NCI-H524 (cell line): ENCODE measurements at places on chromosomes 1 and 21.

DNA sequence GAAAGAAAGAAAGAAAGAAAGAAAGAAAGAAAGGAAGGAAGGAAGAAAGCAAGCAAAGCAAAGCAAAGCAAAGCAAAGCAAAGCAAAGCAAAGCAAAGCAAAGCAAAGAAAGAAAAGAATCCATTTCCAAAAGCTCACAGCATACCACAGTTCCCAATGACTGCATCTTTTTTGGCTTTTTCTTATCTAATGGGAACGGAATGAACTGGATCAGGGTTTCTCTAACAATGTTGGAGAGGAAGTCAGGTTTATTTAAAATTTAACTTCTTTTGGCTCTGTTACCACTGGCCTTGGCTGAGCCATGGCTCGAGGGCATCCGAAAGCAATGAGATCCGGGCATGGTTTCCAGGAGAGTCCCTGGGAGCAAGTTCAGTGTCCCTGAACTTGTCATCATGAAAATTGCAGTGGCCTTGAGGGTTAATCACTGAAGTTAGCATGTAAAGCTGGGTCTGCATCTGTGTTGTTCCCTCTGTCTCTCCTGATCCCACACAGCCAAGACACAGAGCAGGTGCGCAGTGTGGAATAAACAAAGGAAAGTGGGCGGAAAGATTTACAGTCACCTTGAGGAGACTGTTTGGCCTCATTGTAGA lies 34.6 kb upstream of the CTPS1 start:
- no peak for DNase-seq

- DNase-seq = peak; percentile 18
These were observed 6.5 kb downstream of the CAPN9 start for GRCh38 chr1:230753586-230754251.

GRCh38 chr1:172429331-172430127 lies 9.0 kb downstream of the C1orf105 start:
- peak; percentile 8 for DNase-seq

GRCh38 chr1:43221797-43222196 lies 48.0 kb upstream of the TMEM125 start:
- no peak for DNase-seq

- no peak for DNase-seq
These were observed 15.7 kb downstream of the ATPAF1 start for GRCh38 chr1:46652321-46653100.

- no peak for DNase-seq
These were observed 26.3 kb upstream of the EPB41 start for GRCh38 chr1:28887835-28888682.
